Caudate nucleus (tissue), 63 donors: ENCODE measurements at places on chromosomes 6 and 20.

GRCh38 chr20:52438326-52438963 is 246.9 kb upstream of the ZFP64 start:
- DNase-seq: no peak

GRCh38 chr20:8132484-8133309 is 631 bp downstream of the PLCB1 start:
- DNase-seq: no peak

- no peak for DNase-seq
These were observed 45.8 kb downstream of the CPNE5 start for GRCh38 chr6:36793296-36793912.

- DNase-seq: no peak
These were observed 65.5 kb upstream of the BTN3A2 start for GRCh38 chr6:26299286-26300042.

DNA sequence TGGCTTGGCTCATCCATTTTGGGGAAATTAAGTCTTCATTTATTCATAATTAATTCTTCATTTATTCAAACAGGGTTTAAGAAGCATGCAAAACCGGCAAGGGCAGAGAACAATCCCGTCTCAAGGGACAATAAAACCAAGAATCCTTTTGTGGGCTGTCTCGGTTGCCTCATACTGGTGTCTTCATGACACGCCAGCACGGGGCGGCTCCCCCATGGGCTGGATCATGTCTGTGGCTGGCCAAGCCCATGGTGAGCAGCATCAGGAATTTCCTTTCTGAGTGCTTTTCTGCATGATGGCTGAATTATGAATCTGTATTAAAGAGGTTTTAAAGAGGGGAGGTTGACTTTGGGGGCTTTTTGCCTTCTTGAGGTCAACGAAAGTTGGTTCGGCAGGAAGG is 38.3 kb upstream of the DUSP22 start:
- DNase-seq: no peak

GRCh38 chr6:159894991-159895390 is 4.2 kb downstream of the MAS1 start:
- no peak for DNase-seq

DNA sequence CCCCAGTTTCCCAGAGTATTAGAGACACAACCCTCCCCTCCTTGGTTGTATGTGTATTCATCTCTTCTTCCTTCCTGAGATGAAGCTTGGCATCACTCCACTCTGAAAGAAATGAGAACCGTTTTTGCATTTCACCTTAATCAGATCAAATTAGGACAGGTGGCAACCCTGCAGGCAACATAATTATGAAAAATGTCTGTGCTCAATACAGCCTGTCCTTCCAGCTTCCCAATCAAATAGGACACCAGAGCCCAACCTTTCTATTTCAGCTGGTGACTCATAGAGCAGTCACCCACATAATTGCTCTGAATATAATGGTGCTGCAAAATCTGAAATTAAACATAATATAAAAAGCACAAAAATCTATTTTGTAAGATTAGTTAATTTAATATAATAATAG is 310.2 kb upstream of the AGPAT4 start:
- DNase-seq: peak; percentile 8

DNA sequence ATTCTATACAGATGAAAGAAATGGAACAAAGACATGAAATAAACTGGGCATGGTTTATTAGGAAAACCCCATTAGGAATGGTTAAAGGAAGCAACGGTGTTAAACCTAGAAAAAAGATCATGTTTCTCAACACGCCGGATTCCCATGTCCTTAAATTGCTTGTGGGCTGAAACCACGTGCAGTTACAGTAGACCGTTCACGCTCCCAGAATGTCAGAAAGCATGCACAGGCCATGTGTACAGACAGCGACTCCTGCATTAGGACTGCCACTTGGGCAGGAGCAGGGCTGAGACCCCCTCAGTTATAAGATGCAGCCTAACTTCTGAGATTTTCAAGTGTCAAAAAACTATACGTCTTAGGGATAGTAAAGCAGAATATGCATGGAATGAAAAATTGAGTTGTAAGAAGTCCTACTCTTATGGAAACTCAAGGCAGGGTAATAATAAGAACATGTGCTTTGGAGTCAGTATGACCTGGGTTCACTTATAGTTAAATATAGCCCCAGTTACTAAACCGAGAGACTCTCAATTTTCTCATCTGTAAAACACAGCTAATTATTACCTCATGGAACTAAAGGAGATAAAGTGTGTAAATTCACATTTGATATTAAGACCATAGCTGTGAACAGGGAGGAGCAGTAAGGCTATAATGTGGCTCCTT is 174.0 kb upstream of the UST start:
- DNase-seq: no peak

- no peak for DNase-seq
These were observed 67.1 kb upstream of the SLC2A12 start for GRCh38 chr6:134119486-134119885.

DNA sequence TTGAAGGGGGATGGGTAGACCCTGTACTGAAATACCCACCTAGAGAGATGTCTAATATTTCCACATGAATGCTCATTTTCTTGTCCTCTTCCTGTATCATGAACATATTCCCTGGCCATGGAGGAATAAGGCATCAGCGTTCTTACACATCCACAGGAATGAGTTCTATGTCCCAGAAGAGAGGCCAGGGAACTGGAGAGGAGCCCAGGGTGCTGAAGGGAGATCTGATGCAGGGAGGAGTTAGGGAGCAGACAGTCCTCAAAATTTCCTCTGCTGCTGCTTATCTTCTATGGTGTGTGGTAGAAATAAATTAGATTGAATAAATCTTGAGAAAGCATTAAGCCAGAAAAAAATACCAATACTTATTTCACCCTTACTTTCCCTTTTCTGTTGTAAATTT is 295.0 kb downstream of the KCNQ5 start:
- DNase-seq: no peak

DNA sequence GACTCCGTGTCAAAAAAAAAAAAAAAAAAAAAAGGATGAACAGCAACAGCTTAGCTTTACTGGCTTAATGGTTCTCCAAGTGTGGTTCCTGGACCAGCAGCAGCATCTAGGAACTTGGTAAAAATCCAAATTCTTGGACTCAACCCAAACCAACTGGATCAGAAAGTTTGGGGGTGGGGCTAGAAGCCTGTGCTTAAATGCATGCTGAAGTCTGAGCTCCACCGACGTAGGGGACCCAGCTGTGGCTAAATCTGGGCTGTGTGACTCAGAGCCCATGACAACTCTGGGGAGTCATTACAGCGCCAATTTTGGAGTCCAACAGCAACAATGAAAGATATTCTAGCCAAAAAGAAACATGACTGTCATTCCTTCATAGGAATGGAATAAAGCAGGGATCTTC is 13.6 kb upstream of the CHD6 start:
- no peak for DNase-seq

- DNase-seq: no peak
These were observed 80.4 kb upstream of the SPTLC3 start for GRCh38 chr20:12928358-12928754.

- no peak for DNase-seq
These were observed 67.3 kb upstream of the SLC22A1 start for GRCh38 chr6:160054271-160054670.

GRCh38 chr20:11212272-11212671 is 538.5 kb upstream of the JAG1 start:
- no peak for DNase-seq

- no peak for DNase-seq
These were observed 150.2 kb upstream of the SIM1 start for GRCh38 chr6:100614933-100615332.
